Hematopoietic multipotent progenitor cell treated with erythropoietin and hydrocortisone succinate and interleukin-3 and kit ligand, for 15 days (in vitro differentiated cells): ENCODE measurements at places on chromosomes 16 and 17.

- DNase-seq, result no peak
Measured at GRCh38 chr16:88387941-88388627, 5.3 kb downstream of the ZNF469 start.

- no peak for DNase-seq
Measured at GRCh38 chr16:23020084-23020483, 129.2 kb downstream of the USP31 start.

GRCh38 chr17:29133121-29133713 is 47.0 kb downstream of the MYO18A start:
- DNase-seq, result no peak

DNA sequence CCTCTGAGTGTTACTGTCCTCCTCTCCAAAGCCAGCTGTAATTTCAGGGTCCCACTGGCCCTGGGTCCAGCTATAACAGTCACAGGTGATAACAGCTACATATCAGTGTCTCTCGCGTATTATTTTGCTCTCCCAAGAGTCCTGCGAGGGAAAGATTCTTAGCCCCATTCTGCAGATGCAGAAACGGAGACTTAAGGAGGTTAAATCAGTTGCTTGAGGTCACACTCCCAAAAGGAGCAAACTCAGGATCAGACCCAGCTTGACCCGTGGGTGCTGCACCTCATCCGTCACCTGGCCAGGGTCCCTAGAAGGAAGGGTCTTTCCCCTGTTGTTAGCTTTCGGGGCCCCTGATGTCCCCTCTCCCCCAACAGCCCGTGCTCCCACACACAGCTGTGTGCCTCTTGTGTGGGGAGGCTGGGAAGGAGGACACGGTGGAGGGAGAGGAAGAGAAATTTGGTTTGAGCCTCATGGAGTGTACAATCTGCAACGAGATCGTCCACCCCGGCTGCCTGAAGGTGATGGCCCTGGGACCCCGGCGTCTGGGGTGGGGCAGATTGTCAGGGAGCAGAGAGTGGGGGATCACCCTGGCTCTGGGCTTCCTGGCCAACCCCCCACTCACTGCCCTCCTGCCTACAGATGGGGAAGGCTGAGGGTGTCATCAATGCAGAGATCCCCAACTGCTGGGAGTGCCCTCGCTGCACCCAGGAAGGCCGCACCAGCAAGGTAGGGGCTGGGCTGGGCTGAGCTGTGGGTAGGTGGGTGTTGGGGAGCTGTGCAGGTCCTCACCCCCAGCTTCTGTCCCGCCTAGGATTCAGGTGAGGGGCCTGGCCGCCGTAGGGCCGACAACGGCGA is 3.8 kb downstream of the FBXL19 start:
- DNase-seq, result no peak

- DNase-seq, result no peak
Measured at GRCh38 chr17:3804503-3804931, 3.5 kb upstream of the ITGAE start.

DNA sequence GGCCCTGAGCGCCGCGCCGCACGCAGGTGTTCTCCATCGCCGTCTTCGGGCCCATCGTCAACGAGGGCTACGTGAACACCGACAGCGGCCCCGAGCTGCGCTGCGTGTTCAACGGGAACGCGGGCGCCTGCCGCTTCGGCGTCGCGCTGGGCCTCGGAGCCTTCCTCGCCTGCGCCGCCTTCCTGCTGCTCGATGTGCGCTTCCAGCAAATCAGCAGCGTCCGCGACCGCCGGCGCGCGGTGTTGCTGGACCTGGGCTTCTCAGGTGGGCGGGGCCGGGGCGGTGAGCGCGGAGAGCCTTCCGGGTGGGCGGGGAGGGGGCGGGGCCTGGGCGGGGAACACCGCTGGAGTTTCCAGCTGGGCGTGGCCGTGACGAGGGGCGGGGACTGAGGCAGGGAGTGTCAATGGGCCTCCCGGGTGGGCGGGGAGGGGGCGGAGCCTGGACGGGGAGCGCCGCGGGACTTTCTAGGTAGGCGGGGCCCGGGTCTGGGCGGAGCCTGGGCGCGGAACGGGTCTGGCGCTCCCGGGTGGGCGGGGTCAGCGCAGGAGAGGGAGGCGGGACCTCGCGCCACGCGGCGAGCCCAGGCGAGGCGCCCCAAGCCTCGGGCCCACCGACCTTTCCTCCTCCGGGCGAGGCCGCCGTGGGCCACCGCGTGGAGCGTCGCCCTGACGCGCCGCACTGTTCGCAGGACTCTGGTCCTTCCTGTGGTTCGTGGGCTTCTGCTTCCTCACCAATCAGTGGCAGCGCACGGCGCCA is 2.4 kb downstream of the SYNGR3 start:
- peak; percentile 96 for DNase-seq

DNA sequence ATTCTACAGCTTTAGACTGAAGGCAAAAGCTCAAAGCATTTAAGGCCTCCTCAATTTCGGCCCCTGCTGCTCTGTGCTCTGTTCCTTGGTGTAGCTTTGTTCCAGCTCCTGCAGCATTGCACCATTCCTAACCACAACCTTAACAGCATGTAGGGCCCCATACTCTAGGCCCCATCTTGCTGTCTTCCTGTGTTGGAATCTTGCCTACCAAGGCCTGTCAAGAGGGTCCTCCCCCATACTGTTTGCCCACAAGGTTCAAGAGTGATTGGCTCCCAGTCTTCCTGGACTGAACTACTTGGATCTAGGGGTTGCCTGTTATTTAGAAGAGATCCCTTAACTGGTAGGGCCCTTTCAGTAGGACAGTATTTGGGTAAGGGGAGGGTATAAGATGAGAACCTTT is 26.8 kb downstream of the TRPV2 start:
- DNase-seq, result no peak

DNA sequence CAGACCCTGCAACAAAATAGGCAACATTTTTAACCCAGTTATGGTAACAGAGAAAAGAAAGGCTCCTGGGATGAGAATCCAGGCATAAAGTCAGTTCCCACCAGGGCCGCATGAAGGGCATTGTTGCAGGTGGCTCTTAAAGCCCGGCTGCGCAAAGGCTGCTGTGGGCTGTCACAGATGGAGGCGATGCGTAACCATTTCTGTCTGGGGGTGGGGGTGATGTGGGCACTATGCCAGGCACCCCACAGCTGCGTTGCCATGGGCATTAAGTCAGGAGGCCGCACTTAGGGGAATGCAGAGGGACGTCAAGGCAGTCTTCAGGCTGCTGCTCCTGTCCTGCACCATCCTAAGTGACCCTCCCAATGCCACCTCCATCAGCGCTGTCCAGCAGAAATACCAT is 228.4 kb downstream of the CPPED1 start:
- DNase-seq, result no peak

DNA sequence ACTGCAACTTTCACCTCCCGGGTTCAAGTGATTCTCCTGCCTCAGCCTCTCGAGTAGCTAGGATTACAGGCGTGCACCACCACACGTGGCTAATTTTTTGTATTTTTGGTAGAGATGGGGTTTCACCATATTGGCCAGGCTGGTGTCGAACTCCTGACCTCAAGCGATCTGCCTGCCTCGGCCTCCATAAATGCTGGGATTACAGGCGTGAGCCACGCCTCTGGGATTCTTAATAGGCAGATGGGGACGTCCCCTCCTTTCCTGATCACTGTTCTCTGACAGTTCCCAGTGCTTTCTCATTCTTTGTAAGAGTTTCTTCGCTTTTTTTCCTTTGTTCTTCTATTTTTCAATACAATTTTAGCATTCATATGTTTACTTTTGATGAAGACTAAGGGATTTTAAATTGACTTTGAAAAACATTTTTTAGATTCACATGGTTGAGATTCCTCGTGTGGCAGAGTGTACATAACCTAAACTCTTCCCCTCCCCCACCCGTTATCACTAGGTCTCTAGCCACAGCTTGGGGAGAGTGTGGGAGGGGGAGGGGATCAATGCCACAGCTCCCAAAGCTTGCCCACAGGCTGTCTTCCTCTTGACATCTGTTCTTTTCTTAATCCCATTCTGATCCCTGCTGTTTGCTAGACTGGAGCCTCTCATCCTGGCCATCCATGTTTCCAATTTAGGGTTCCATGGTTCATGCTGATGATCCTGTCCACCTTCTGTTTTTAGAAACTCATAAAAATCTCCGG is 11.0 kb downstream of the ADORA2B start:
- peak; percentile 37 for DNase-seq

DNA sequence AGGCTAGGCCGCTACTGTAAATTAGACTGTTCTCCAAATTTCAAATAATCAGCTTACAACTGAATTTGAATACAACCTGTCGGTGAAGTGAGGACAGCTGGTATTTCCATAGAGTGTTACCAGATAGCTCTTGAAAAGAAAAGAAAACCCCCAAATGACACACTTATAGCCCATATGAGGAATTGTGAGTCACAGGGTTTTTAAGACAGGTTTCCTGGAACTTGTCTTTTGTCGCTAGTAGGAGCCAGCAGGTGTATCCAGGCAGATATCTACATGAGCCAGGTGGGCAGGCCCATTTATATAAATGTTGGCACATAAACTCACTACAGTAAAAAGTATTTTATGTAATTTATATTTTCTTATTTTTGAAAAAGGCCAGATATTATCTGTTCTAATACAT is 24.0 kb downstream of the TNRC6A start:
- no peak for DNase-seq

GRCh38 chr16:54366943-54367342 is 80.4 kb upstream of the IRX3 start:
- DNase-seq, result no peak

DNA sequence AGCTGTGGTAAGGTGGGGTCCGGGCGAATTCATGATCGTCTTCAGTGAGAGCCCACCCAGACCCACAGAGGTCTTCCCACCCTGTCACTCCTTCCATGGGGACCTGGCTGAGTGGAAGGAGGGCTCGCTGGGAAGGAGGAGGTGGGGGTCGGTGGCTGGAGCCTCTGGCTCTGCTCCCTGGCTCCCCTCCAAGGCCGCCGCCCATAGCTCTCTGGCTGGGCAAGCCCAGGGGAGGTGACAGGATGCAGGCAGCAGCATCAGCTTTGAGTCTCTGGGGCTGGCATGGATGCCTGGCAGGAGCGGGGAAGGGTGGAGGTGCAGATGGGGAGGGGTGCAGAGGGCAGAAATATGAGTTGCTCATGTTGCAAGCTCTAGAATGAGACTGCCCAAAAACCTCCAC is 147.0 kb downstream of the ENGASE start:
- DNase-seq, result no peak

DNA sequence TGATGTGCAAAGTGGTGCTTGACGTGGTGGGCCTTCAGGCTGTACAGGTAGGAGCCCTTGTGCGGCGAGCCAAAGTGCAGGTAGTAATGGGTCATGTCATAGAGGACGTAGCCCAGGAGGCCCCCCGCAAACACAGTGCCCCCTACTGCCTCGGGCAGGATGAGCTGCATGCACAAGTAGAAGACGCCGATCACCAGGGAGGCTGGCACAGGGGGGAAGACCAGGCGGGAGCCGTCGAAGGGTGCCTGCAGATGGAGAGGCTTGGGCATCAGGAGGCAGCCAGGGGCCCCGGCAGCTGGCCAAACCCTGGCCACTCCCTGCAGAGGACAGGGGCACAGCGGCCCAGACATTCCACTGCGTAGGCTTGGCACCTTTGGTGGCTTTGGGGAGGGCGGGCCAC is 15.7 kb upstream of the MLKL start:
- DNase-seq, result no peak

GRCh38 chr17:45628019-45628418 is 137.5 kb upstream of the PLEKHM1 start:
- DNase-seq, result no peak

GRCh38 chr16:19331794-19332193 is 46.3 kb downstream of the CLEC19A start:
- DNase-seq, result no peak

DNA sequence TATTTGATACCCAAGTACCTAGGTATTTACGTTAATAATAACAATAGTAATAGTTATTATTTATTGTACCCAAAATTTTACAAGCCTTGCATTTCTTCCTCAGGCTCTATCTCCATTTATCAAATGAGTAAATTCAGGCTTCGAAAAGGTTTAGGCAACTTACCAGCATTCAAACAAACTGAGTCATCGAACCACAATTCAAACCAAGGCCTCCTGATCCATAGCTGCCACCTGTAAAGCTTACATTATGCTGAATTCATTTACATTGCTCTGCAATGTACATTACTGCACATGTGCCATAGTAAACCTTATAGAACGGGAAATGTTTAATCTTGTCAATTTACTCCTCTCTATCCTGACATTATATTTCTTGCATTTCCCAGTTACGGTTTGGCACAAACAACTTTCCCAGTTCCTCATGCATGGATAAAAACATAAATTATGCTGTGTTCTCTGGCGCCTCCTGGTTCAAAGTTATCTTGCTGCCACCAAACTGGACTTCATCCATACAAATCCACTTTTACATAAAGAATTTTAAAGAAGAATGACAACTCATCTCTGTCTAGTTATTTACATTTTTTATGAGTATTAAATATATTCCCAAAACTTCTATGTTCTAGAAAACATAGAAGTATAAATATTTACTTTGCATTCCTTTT is 360.6 kb upstream of the SOX9 start:
- no peak for DNase-seq

DNA sequence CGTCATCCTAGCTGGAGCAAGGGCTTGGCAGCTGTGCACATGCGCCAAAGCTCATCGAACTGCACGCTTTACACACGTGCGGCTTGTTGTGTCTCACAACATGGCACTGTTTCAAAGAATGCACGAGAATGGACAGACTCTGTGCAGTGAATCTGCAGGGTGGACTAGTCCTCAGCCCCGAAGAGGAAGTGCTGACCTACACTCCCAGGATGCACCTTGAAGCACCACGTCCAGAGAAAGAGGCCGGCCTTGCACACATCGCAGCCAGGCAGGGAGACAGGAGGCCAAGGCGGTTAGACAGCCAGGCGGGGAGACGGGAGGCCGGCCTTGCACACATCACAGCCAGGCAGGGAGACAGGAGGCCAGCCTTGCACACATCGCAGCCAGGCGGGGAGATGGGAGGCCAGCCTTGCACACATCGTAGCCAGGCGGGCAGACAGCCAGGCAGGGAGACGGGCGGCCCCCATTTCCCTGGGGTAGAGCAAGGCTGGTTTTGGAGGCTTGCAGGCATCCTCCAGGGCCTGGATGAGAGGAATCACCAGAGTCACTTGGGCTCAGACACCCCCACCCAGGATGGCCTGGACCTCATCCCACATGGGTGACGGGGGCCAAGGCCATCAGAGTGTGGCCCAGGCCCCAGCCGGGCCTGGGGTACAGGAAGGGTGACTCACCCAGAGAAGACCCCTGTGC is 9.0 kb upstream of the CACNA1H start:
- no peak for DNase-seq

DNA sequence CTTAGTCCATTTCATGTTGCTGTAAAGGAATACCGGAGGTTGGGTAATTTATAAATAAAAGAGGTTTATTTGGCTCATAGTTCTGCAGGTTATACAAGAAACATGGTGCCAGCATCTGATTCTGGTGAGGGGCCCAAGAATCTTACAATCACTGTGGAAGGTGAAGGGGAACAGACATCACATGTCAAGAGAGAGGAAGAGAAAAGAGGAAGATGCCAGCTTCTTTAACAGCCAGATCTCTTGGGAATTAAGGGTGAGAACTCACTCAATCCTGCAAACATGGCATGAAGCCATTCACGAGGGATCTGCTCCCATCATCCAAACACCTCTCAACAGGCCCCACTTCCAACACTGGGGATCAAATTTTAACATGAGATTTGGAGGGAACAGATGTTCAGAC is 49.5 kb downstream of the BMERB1 start:
- no peak for DNase-seq

GRCh38 chr17:81322271-81323082 is 27.4 kb upstream of the SLC38A10 start:
- peak; percentile 51 for DNase-seq
